Neural crest cell (in vitro differentiated cells): ENCODE measurements at places on chromosomes 13 and 19.

- DNase-seq = no peak
These were observed 300.6 kb downstream of the COG6 start for GRCh38 chr13:39956036-39956435.

- DNase-seq = no peak
These were observed 17.2 kb downstream of the SLC27A1 start for GRCh38 chr19:17487284-17488121.

GRCh38 chr13:91126806-91127205 lies 220.7 kb upstream of the MIR17HG start:
- DNase-seq = no peak

GRCh38 chr19:28399187-28399586 lies 813.8 kb downstream of the UQCRFS1 start:
- no peak for DNase-seq

GRCh38 chr19:28578786-28579505 lies 634.0 kb downstream of the UQCRFS1 start:
- DNase-seq = no peak

DNA sequence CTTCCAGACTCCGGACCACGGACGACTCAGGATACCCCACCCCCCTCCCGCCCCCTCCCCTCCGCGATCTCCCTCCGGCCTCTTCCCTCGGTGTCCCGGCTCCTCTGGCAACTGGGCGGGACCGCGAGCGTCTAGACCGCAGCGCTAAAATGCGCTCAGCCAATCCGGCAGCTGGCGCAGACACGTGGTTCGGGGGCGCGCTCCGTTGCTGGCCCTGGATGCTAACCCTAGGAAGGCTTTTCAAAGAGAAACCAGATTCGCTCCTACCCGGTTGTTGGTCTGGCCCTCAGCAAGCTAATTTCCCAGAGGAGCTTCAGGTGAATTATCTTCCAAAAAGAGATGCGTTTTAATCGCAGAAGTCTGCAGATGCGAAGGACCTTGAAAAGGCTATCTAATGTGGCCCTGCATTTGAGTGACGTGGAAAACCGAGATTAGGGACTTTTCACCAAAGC lies at the start of gene DZIP1:
Gene DZIP1 (minus strand): TSS at position 106 of the 452 bp plus-strand sequence. CDS start 2,677 bp downstream, outside the sequence.
- peak; percentile 81 for DNase-seq

DNA sequence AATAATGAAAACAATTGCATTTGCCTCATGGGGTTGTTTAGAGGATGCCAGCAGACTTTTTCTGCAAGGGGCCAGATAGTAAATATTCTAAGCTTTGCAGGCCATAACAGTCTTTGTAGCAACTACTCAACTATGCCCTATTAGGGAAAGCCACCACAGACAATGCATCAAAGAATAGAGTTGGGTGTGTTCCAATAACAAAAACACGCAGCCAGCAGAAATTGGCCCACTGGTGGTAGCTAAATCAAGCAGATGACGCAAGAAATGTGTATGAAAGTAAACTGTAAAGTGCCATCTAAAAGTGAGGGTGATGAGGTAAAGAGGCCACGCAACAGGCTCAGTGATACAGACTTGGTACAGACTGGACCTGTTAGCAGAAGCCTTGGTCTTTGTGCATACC lies 75.2 kb upstream of the SIAH3 start:
- DNase-seq = no peak

GRCh38 chr13:21150013-21150412 lies 26.3 kb downstream of the SKA3 start:
- no peak for DNase-seq

DNA sequence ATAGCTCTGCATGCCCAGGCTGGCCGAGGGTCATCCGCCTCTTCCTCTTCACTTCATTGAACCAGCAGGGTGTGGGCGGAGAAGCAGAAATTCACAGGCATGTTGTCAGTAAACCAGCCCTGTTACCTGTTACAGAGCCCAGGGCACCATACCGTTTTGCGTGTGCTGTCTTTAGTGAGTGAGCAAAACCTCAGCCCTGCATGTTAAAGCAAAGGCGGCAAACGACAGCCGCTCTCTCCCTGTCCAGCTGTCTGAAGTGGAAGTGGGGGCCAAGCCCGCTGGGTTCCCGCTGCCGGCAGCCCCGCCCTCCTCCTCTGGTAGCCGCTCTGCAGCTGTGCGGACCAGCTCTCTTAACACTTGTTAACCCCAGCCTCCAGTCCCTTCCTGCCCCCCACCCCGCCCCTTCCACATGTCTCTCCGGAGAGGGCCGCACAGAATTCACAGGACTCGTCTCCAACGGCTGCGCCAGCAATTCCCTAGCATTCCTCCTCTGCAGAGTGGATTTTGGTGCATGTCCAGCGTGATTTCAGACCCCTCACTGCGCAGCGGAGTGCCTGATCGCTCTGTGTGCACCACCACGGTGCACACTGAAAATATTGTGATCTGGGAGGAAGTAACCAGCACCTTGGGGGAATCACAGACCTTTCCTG lies 12.7 kb downstream of the KLHL26 start:
- peak; percentile 34 for DNase-seq

- DNase-seq = no peak
These were observed 78.3 kb downstream of the TSHZ3 start for GRCh38 chr19:31270897-31271296.

DNA sequence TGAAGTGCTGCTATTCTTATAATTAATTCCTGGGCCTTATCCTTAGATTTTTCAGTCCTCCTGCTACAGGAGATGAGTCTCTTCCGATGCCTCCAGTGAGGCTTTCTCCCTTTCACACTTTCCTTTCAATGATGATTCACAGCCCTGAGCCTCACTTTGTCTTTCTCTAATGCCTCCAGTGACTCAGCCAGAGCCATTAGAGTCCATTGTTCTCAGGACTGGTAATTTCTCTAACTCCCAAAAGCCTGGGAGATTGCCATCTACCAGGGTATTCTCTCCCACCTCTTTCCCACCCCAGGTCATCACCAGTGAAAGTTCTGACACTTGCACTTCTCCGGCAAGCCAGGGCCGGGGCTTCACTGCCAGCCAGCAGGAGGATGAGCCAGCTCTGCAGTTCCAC lies 49.6 kb upstream of the ARGLU1 start:
- DNase-seq = no peak

- no peak for DNase-seq
These were observed 2.6 kb downstream of the PTPRS start for GRCh38 chr19:5337708-5338655.

DNA sequence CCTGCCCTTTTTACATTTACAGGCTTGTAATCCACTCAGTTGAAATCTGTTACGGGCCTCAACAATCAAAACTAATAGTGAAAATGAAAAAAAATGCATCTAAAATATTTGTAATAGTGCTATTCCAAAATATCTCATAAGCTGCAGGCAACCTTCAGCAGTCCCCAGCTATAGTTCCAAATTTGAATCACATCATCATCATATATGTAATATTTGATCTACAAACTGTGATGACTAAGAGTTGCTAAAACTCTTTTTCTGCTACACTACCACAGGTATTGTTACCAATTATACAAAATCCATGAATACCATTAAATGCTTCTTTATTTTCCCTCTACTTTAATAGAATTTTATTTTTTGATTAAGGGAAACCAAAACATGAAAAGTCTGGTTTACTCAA lies 121.4 kb upstream of the RFC3 start:
- DNase-seq = no peak

- no peak for DNase-seq
These were observed 4.4 kb upstream of the NOP53 start for GRCh38 chr19:47740866-47741519.

- no peak for DNase-seq
These were observed 68.4 kb upstream of the ARHGEF7 start for GRCh38 chr13:111046590-111047141.

DNA sequence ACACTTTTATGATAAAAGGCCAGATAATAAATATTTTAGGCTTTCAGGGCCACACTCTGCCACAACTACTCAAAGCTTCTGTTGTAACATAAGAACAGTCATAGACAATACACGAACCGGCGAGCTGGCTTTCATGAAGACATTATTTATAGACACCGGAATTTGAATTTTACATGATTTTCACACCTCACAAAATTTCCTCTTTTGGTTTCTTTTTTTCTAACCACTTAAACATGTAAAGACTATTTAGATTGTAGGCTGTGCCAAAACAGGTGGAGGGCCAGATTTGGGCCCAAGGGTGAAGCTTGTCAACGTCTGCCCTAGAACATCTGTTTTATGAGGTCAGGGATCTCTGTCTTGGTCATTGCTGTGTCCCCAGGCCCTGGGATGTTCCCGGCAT lies 29.7 kb upstream of the FXYD3 start:
- DNase-seq = no peak

DNA sequence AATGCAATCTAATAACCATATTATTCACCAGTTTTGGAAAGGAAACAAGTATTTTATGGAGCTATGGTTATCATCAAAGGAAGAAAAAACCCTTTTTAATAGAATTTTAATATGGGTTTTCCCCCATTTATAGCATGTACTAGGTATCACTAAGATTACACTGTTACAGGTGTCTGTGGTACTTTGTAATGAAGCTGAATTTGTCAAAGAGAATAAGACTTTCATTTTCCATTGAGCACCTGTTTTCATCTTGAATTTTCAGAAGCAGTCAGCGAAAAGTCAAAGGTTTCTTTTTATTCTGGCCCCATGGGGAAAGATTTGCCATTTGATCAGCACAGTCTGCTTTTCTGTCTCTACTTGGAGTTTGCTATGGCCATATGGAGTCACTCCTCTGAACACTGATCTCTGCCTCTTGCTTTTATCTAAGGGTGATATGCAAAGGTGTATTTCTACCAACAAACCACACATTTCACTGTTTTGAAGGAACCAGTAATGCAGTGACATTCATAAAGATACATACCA lies 590.0 kb downstream of the DCT start:
- DNase-seq = no peak

DNA sequence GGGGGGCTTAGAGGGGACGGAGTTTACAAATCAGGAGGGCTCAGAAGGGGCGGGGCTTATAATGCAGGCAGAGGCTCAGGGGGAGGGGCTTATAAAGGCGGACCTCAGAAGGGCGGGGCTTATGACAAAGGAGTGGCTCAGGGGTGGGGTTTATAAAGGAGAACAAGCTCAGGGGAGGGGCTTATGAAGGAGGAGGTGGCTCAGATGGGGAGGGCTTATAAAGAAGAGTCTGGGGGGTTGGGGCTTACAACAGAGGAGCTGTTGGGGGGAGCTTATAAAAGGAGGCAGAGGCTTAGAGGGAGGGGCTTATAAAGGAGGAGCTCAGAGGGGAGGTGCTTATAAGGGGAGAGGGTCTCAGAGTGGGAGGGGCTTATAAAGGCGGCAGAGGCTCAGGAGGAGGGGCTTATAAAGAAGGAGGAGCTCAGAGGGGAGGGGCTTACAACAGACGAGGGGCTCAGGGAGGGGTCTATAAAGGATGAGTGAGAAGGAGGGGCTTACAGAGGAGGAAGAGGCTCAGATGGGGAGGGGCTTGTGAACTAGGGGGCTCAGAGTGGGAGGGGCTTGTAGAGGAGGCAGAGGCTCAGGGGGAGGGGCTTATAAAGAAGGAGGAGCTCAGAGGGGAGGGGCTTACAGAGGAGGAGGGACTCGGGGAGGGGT lies 1.0 kb downstream of the SMIM24 start:
- no peak for DNase-seq

GRCh38 chr13:88802886-88803285 lies 1131.7 kb downstream of the SLITRK5 start:
- DNase-seq = no peak

DNA sequence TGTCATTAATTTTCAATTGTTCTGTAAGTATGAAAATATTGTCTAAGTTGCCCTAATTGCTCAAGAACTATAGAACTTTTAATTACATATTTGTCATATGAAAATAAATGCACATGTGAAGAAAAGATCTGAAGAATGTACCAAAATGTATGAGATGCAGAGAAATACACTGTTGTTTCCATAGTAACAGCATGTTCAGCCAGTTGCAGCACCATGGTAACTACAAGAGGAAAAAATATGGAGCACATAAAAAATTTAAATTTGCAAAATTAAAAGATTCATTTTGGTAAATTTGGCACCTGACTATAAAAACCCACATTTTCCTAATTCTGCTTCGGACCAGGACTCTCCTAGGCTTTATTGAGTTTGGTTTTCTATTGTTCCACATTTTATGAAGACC lies 1170.0 kb upstream of the MIR17HG start:
- DNase-seq = no peak

DNA sequence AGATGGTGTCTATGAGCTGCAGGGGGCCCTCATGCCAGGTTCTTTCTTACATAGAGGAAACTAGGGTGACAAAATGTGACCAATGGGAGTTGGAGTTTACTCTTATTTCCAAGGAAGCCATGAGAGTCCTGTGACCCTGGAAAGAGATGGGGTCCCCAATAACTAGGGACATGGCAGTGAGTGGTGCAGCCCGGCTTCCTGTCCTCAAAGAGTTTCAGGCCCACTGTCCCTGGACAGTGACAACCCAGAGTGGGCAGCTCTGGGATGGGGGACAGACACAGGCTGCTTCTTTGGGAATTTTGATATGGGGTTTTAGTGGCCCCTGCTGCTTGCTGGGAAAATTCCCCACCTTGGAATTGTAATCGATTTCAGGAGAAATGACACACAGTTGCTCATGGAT lies 8.4 kb upstream of the IGFL1 start:
- DNase-seq = no peak

DNA sequence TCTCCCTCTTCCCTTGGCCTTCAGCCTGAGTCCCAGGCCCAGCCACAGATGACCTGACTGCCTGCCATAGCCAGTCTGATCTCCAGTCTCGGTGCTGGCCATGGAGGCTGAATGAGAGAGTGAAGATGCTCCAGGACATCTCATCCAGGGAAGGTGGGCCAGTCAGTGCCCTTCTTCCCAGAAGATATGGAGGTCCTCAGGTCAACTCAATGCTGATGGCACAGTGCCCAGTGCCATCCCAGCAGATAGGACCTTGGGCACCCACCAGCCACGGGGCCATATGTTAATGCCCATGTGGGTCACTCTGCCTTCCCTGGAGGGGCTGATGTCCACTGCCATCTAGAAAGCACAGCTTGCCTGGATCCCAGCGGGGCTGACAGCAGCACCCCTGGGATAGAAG lies 7.2 kb downstream of the VSTM2B start:
- DNase-seq = no peak

GRCh38 chr19:42558450-42559150 lies 30.3 kb upstream of the CEACAM1 start:
- no peak for DNase-seq

- no peak for DNase-seq
These were observed 31.8 kb upstream of the SPART start for GRCh38 chr13:36377826-36378468.

GRCh38 chr19:1823539-1824251 lies 11.6 kb upstream of the ATP8B3 start:
- DNase-seq = no peak

DNA sequence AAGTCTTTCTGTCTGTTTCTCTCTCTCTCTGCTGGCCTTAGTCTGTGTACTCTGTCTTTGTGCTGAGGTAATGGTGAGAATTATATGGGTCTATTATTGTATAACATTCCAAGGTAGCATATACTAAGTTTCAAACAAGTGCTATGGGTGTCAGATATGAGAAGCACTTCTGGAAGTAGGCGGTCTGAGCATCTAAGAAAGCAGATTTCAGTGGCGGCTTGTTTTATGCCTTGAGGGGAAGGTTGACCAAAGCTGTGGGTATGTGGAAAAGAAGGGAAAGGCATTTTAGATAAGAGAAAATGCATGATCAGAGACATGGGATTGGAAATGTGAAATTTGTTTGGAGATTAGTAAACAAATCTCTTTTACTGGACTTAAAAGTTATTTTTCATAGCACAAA lies 348.5 kb downstream of the RFC3 start:
- DNase-seq = no peak
